ENCODE measurements at places on chromosomes 3 and 15. TPM values are rescaled to one million over a fixed set of nuclear protein-coding genes. Genes with fewer than 3 reads are reported as not detected.

ELL3 gene
- total RNA-seq, result 2.0 TPM

SCN11A gene
- total RNA-seq, result 0.27 TPM

MAP6D1 gene
- total RNA-seq, result 1.9 TPM

MUC20 gene
- total RNA-seq, result not detected

IGSF11 gene
- total RNA-seq, result 0.07 TPM

CRYGS gene
- total RNA-seq, result 1.7 TPM

GOLGA8G gene
- not detected for total RNA-seq

MAGI1 gene
- total RNA-seq, result 34.3 TPM

NAALADL2 gene
- total RNA-seq, result 3.8 TPM

SLC4A7 gene
- total RNA-seq, result 260 TPM

ITIH4 gene
- 0.22 TPM for total RNA-seq

TMCO5A gene
- total RNA-seq, result not detected

GOLGA8T gene
- total RNA-seq, result not detected

ACKR4 gene
- total RNA-seq, result 4.0 TPM

MORC1 gene
- not detected for total RNA-seq

RLBP1 gene
- not detected for total RNA-seq

SYNPR gene
- not detected for total RNA-seq

TMEM266 gene
- not detected for total RNA-seq

TOP2B gene
- 186 TPM for total RNA-seq

TICRR gene
- total RNA-seq, result 10.9 TPM

SLC2A2 gene
- total RNA-seq, result not detected

CYFIP1 gene
- total RNA-seq, result 111 TPM

ACTR8 gene
- total RNA-seq, result 31.4 TPM

DAZL gene
- not detected for total RNA-seq

CA12 gene
- 1.1 TPM for total RNA-seq

IL20RB gene
- total RNA-seq, result 0.40 TPM

Measured in thoracic aorta endothelial cell (primary cell).